ENCODE measurements at places on chromosomes 6 and 20. TPM values are rescaled to one million over a fixed set of nuclear protein-coding genes. Genes with fewer than 3 reads are reported as not detected.

Gene RBBP8NL
- total RNA-seq: 8.2 TPM

Gene CTAGE9
- not detected for total RNA-seq

Gene TCP11
- not detected for total RNA-seq

Gene RBCK1
- 74.1 TPM for total RNA-seq

GRCh38 chr6:170024940-170025339 lies 265.9 kb downstream of the DLL1 start:
- peak; percentile 85 for DNase-seq

DNA sequence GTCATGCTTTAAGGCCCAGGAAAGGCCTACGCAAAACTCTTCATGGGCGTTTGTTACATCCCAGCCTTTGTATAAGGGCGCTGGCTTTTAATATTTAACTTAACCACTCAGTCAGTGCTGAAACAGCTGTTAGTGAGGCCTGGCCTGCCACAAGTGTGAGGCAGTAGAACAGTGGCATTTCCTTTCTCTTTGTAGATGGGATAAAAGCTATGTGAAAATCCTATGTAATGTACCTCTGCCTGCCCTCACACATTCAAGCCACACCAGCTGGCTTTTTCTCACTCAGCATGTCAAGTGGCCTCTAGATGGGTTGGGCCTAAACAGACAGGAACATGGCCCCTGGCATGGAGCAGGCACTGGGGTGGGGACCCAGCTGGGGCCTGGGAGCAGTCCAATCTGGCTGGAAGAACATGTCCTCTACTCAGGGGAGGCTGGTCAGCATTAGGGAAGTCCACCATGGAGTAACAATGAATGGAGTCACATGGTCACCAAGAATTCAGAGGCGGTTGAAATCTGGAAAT lies 20.7 kb downstream of the CGA start:
- DNase-seq: no peak

DNA sequence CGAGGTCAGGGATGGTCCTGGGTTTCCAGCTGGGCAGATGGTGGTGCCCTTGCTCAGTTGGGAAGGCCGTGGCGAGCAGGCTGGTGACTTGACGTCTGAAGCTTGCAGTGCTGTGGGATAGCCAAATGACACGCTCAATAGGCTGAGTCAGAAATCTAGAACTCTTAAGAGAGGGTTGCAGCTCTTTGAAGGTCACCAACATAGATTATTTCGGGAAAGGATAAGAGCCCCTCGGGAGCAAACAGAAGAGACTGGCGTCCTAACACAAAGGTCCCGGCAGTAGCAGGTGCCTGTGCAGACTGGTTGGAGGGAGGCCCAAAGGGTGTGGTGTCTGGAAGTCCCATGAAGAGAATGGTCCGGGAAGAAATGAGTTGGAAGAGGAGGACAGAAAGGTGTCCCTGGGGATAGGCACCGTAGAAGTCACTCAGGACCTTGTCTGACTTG lies 18.4 kb downstream of the PKIG start:
- no peak for DNase-seq

DNA sequence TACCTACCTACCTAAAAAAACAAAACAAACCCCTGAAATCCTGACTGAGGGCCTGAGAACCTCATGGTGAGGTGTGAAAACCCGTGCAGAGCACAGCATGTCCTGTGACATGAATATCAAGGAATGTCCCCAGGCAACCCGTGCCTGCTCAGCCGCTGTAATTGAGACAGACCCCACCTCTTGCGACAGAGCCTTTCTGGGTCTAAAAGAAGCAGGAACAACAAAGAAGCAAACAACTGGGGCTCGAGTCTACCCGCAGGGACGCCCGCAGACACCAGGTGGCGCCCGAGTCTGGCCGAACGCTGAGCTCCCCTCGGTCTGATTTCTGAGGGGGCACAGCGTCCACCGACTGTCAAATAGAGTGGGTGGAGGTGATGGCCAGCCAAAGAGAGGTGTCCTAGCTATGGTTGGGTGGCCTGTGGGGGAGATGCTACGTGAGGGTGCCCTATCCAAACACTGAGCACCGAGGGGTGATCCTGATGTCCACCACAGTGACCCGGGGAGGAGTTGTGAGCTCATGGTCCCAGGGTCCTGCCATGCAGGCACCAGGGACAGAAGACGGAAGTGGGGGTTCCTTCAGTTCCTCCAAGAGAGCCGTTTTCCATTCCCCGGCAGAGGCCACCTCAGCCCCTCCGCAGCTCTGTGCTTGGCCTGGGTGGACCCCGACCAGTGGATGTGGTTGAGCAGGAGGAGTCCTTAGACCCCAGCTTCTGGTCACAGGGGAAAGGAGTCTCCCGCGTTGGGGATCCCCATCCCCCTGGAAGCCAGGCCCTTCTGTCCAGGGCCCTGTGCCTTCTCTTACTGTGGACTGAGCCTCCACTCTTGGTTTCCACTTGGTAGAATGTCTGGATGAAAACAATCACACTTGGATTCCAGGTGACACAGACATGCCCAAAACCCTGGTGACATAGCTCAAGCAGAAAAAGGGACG lies 268.2 kb downstream of the CDC5L start:
- DNase-seq: peak; percentile 89

- DNase-seq: no peak
Observed at GRCh38 chr20:19137641-19138040, 74.8 kb upstream of the SLC24A3 start.

DNA sequence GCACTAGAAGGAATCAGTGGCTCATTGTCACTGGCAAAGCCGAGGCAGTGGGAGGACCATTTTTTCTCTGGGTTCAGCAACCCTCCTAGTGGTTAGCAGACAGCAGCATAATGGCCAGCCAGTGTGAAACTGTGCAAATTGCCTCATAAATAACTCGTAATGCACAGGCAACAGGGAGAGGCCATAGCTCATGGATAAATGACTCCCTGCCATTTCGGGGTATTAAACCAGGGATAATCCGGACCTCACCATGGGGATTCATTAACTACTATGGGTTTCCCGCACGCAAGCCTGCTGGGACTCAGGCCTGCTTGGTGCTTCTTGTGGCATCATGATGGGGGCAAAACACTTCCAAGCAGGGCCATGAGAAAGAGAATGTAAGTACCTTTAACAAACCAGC lies 158.2 kb upstream of the CHD6 start:
- no peak for DNase-seq

DNA sequence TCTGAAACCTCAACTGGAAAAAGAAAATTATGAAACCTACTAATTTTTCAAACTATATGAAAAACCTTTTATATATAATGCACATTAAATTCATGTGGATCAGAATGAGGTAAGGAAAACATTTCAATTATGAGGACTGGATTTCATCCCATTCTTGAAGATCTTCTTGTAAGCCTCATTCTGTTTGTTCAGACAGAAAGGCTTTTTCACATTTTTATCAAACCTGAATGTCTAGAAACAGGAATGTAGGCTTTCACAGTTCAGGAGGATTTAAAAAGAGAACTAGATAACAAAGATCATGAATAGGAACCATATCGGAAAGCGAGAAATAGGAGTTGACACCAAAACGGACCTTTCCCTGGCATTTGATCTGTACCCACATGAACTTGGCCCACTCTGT lies 192.5 kb upstream of the KCNK16 start:
- no peak for DNase-seq

Data from lower leg skin (tissue), 4 donors.